T-cell (primary cell): ENCODE measurements at places on chromosomes 11 and 22. TPM values are rescaled to one million over a fixed set of nuclear protein-coding genes. Genes with fewer than 3 reads are reported as not detected.

GRCh38 chr11:93623920-93624319, 37.6 kb upstream of the CEP295 start:
- no peak for DNase-seq

The GRM5 gene
- total RNA-seq, result not detected

DNA sequence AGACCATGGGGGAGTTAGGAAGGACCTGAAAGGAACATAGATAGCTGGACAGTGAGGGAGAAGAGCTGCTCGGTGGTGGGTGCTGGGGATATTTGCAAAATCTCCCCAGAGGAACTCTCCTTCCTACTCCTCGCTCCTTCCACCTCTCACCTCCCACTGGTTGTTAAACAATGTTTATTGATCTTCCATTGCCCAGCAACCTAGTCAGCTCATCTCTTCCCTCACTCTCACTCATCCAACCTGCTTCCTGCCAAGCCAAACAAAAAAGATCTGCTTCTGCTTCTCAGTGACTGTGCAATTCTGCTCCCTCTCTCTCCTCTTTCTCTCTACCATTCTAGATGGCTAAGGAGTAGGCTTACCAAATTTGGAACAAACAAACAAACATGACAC, 115.0 kb downstream of the SLC1A2 start:
- DNase-seq, result no peak

GRCh38 chr11:71421392-71421950, 26.7 kb downstream of the DHCR7 start:
- no peak for DNase-seq

- DNase-seq, result no peak
Observed at GRCh38 chr11:75434886-75435570, 2.0 kb upstream of the KLHL35 start.

GRCh38 chr11:60777106-60777505, 8.0 kb upstream of the MS4A10 start:
- no peak for DNase-seq

DNA sequence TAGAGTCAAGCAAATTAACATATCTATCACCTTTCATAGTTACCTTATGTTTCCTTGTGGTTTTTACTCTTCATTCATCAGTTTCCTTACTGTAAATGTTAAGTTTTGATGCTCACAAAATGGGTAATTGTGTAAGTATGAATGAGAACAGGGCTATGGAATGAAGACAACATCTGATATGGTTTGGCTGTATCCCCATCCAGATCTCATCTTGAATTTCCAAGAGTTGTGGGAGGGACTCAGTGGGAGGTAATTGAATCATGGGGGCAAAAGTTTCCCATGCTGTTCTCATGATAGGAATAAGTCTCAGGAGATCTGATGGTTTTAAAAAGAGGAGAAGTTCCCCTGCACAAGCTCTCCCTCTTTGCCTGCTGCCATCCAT, 107.6 kb downstream of the CCDC34 start:
- DNase-seq, result no peak

DNA sequence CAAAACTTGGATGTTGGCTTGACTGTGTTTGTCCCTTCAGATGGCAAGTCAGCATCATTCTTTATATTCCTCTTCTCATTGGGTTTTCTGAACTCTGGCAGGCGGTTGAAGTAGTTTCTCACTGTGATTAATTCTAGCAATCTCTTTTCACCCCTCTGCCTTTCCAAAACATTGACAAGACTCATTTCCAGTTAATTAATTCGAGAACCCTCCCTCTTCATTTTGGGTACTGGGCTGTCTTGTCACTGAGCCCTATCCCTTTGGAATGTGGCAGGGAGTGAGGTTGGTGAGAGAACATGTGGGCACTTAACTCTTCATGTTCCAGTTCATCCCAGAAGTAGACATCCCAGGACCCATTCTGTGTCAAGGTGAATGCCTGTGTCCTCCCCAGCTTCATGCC, 133.0 kb downstream of the WNT7B start:
- DNase-seq, result no peak

GRCh38 chr11:66981976-66982578, 7.0 kb downstream of the C11orf86 start:
- DNase-seq, result no peak

The FAT3 gene
- total RNA-seq, result under 0.01 TPM

DNA sequence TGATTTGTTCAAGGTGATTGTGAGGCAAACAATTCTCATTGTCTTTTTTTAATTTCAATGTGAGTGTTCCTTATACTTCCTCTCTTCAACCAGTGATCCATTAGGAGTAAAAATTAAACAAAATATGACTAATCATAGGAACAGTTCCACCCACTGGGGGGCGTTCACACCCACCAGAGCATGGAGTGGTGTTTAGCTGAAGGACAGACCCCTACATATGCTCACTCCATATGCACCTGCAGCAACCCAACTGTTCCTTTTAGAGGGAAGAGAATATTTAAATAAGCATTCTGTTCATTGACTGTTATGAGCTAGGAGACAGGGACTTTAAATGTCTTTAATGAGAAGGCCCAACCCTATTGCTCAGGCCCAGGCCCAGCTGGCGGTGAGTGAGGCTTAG, 78.7 kb upstream of the DRD2 start:
- no peak for DNase-seq

The TIGD3 gene
- total RNA-seq, result 0.51 TPM

- DNase-seq, result no peak
Observed at GRCh38 chr11:114044042-114044871, 15.3 kb upstream of the ZBTB16 start.

The FZD4 gene
- total RNA-seq, result not detected

The DDI1 gene
- total RNA-seq, result not detected

DNA sequence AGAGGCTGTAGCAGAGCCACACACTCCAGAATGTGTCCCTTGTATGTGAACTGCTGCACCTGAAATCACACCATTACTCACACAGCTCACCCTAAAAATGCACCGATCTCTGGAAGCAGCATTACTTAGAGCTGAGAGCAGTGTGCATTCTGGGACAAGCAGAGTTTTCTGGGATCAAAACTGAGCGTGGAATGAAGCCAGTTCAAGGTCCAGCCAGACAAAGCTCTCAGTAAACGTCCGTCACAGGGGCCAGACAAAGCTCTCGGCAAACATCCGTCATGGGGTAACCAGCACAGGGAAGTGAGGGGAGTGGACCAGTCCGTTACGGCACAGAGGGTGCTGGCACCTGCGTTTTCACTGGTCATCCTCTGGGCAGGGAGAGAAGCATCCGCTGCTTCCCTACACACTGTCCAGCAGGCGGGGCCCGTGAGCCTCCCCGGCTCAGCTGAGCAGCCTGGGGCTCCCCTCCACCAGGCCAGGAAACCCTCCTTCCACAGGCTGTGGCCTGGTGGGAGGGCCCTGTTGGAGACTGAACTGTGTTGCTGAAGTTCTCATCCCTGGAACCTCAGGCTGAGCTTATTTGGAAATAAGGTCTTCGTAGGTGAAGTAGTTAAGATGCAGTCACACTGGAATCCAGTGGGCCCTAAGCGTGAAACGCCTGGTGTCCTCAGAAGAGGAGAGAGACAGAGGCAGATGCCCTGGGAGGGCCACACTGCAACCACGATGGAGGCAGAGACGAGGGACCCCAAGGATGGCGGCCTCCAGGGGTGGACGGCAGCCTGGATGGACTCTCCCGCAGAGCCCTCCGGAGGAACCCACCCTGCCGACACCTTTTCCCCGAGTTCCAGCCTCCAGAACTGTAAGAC, 883.9 kb downstream of the BRD1 start:
- no peak for DNase-seq

The C1QTNF5 gene
- total RNA-seq, result not detected
